ENCODE measurements at places on chromosomes 16 and 17.

DNA sequence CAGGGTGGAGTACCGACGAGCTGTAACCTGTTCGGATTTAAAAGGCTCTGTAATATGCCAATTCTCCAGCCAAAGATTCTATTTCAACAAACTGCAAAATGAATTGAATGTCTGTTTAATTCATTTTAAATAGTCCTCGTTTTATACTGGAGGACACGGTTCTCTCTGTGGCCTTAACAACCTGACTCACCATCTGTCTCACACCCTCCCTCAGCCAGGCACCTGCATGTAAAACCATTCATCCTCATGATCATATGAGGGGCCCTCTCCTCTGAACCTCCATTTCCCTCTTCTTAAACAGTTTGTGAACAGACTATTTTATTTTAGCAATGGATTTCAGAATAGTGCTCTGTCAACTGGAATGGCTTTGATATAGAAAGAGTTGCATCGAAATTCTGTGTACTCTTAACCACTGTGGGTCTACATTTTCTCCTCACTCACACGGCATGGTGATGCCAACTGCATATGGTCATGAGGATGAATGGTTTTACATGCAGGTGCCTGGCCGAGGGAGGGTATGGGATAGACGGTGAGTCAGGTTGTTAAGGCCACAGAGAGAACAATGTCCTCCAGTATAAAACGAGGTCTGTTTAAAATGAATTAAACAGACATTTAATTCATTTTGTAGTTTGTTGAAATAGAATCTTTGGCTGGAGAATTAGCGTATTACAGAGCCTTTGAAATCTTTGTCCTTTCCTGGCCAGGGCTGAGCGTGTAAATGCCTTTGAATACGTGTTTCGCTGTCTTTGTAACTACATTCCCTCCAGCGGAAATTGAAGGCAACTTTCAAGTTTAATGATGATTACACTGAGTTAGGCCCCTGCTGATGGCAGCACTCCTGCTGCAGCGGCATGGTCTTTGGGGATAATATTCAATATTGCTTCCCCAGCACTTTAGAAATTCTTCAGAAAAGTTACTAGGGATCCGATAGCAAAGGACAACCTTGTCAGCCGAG is 329.6 kb downstream of the SNX29 start:
- no peak for DNase-seq

- peak; percentile 88 for DNase-seq
These were observed 1.6 kb downstream of the MPO start for GRCh38 chr17:58279016-58279711.

DNA sequence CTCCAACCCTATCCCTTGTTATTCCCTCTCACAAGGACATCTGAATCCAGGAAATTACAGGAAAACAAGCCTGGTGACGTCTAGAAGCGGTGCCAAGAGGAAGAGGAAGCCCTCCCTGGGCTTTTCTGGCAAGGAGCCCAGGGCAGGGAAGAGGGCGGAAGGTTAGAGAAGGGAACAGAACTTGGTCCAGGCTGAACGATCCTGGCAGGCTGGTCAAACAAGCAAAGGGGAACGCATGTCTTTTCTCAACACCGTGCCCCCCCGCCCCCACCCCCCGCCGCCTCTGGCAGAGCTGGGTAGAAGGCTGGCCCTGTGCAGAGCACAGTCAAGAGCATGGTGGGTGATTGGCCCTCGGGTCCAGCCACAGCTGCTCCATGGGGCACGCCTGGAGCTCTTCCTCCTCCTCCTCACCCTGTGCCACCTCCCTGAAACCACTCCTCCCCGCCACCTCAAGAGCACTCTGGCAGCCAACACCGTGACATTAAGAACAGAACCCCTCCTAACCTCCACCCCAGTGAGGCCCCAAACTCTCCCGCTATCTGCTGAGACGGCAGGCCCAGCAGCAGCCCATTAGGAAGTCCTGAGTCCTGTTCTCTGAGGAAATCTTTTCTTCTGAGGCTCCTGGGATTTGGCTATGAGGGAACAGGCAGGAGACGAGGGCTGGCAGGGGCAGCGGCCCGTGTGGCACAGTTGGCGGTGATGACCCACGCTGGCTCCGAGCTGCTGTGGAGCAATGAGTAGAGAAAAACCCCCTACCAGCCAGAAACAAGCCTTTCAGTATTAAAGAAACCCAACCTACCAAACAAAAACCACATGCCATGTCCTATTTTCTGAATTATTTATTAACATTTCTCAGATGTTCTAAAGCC is 7.3 kb downstream of the C16orf86 start:
- peak; percentile 83 for DNase-seq

GRCh38 chr16:85390511-85391174 is 222.5 kb upstream of the GSE1 start:
- peak; percentile 90 for DNase-seq

- peak; percentile 75 for DNase-seq
These were observed 52.0 kb downstream of the CBFA2T3 start for GRCh38 chr16:88924834-88925539.

DNA sequence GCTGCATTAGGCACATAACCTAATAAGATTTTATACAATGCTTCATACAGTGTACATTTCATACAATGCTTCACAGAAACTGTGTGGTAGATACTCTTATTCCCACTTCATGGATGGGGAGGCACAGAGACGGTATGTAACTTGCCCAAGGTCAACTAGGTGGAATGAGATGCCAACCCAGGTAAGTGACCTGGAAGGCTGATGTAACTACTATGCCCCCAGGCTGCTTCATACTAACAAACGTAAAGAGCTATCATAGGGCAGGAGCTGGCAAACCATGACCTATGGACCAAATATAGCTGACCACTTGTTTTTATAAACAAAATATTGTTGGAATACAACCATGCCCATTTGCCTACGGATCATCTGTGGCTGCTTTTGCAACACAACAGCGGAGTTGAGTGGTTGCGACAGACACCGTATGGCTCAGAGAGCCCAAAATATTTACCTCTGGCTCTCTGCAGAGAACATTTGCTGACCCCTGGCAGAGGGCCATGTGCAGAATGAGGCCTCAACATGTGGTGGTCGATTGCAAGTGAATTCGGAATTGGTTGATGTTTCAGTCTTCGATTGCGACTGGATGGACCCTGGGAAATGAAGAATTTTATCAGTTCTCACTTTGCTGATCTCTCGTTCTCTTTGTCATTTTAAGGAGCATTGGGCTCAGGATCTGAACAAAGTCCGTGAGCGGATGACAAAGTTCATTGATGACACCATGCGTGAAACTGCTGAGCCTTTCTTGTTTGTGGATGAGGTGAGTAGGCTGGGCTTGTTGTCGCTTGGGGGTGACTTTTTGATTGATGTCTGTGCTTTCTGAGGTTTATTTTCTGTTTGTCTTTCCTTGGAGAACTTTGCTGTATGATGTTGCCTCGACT is 109.7 kb downstream of the PLCG2 start:
- no peak for DNase-seq

DNA sequence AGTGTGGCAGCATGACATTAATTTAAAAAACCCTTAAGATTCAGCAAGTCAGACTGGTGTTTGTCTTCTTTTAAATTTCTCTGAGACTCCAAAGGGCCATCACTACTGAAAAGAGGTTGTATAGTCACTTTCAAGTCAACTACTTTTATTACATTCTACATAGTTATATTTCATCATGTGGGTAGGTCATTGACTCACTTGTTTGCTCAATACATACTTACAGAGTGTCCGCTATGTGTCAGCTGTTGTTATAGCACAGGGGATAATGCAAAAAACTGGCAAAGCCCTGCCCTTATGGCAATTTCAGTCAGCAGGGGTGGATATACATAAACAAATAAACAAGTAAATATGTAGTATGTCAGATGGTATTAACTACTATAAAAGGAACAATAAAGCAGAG is 2.5 kb upstream of the MYH4 start:
- no peak for DNase-seq

- no peak for DNase-seq
These were observed 14.4 kb downstream of the SDR42E1 start for GRCh38 chr16:81996664-81997509.

DNA sequence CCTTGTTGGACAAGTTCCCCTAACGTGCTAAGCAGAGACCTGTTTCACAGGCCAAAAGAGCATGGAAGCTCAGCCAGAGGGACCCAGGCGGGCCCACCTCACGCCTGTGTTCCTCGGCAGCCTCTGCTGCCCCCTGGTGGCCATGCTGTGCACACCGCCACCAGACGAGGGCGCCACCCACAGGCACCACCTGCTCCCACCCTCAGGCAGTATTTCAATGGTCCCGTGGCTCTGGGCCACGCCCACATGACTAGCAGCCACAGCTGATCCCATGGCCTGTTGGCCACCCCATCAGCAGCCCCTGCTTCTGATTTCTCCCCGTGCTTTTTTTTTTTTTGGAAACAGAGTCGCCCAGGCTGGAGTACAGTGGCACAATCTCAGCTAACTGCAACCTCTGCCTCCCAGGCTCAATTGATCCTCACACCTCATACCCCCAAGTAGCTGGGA is 18.9 kb downstream of the MPG start:
- peak; percentile 94 for DNase-seq

- DNase-seq: no peak
These were observed 53.0 kb downstream of the WNT3 start for GRCh38 chr17:46765453-46765852.

DNA sequence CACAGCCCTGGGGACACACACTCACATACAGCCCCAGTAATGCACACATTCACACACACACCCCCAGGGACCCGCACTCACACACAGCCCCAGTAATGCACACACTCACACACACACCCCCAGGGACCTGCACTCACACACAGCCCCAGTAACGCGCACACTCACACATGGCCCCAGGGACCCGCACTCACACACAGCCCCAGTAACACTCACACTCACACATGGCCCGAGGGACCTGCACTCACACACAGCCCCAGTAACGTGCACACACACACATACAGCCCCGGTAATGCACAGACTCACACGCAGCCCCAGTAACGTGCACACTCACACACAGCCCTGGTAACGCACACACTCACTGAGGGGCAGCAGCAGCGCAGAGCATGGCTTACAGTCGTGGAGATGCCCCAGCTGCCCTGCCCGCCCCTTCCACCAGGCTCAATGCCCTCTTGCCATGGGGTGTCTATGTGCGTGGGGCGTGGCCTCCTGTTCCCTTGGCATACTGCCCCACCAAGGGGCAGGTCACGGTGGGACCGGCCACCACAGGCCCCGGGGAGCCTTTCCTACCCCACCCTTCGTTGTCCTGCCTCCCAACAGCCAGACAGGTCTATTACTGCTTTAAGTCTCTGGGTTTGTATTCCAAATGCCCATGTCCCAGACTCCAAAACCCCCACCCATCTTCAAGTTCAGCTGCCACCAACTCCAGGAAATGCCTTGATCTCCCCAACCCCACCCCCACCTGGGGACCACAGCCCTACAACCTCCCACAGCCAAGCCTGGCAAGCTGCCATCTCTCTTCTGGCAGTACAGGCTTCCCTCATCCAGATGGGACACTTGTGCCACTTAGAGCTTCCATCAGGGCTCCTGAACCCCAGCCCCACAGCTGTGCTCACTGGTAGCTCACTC is 2.7 kb downstream of the CCDC102A start:
- DNase-seq: no peak

- no peak for DNase-seq
These were observed 79.8 kb upstream of the GAS7 start for GRCh38 chr17:10278218-10278617.

- no peak for DNase-seq
These were observed 109.2 kb downstream of the LYRM1 start for GRCh38 chr16:21009815-21010214.

DNA sequence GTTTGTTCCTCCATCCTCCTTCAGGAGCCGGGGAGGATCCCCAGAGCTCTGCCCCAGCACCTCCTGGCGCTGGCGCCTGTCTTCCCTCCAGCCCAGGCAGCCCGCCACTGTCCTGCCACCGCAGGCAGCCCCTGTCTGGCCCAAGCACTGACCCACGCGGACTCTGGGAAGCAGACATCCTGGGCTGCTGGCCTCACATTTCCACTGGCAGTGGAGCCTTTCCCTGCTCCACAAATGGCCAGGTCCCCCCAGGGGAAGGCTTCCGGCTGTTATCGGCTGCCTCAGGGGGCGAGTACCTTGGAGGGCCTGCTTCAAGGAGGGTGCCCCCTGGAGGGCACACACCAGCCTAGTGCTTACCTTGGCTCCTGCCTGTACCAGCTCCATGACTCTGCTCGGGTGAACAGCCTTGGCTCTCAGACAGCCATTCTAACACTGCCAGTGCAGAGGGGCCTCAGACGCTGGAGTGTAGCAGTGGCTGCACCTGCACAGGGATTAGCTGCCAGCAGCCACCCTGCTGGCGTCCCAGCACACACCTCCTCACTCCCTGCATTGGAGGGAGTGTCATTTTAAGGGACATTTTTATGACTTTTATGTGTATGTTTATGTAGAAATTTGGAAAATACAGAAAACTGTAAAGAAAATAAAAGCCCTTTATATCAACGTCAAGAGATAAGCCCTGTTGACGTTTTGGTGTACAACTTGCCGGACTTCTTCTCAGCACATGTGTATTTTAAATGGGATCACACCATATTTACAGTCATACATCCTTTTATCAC is 21.0 kb downstream of the ACE start:
- no peak for DNase-seq

DNA sequence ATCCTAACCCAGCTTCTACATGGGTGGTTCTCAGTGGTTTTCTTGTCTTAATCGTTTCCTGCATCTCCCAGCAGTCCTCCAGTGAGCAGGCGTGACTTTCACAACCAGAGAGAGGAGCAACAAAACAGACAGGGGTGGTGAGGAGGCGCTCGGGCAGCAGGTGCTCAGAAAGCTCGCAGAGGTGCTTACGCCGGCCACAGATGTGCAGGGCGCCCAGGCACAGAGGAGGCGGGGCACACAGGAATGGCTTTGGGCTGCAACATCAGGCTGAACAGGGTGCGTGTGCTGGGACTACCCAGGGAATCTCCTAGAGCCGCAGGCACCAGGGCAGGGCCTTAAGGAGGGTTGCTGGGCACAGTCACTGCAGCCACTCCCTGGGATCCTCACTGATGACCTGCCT is 32.6 kb downstream of the KLHDC4 start:
- peak; percentile 60 for DNase-seq

DNA sequence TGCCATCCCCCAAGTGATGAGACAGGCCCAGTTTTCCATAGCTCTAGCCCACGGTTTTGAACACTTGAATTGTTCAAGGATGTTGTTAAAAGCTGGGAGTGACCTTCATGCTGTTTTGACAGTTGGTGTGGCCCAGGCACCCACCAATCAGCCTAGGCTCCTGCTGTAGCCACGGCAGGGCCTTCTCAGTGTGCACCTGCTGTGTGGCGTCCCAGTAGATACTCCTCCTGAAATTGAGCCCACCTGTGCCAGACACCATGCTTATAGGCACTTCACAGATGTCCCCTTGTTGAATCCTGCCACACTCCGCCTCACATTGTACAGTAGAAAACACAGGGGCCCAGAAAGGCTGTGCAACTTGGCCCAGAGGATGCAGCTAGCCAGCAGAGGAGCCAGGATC is 86.4 kb downstream of the SOCS1 start:
- DNase-seq: no peak

GRCh38 chr17:4585638-4585994 is 1.3 kb downstream of the SMTNL2 start:
- no peak for DNase-seq

DNA sequence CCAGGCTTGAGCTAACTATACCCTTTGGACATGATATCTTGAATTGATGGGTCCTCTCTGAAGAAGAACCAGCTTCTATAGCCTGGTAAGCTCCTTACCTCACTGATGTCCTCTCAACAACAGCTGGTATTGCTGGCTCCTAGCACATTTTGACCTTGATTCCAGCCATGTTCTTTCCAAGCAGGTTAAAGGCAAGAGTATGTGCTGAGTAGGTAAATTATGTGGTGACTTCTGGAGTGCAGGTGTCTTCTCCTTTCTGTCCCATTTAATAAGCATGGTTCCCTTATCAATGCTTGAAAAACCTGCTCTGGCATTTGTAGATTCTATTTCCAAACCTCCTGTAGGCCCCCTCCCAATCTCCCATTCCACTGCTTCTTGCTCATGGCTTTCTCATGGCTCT is 300.1 kb downstream of the UTP18 start:
- DNase-seq: no peak

GRCh38 chr17:66964930-66965800 is 658 bp downstream of the CACNG4 start:
- peak; percentile 90 for DNase-seq

Data from upper lobe of left lung (tissue), 6 donors.